ENCODE measurements at places on chromosomes 5 and 9. TPM values are rescaled to one million over a fixed set of nuclear protein-coding genes. Genes with fewer than 3 reads are reported as not detected.

Gene TMCO6
- total RNA-seq: 6.8 TPM

Gene TLN1
- total RNA-seq: 181 TPM

Gene PHF24
- under 0.01 TPM for total RNA-seq

Gene NUTM2F
- not detected for total RNA-seq

Gene GHR
- total RNA-seq: 3.8 TPM
